ENCODE measurements at places on chromosomes 11 and 22.

GRCh38 chr11:42237701-42238235, 778.3 kb upstream of the LRRC4C start:
- DNase-seq: no peak

- DNase-seq: no peak
Observed at GRCh38 chr22:44369293-44369661, 56.5 kb upstream of the SHISAL1 start.

GRCh38 chr11:128048121-128048520, 539.2 kb downstream of the ETS1 start:
- DNase-seq: no peak

- no peak for DNase-seq
Observed at GRCh38 chr11:125342281-125342930, 153.7 kb downstream of the FEZ1 start.

DNA sequence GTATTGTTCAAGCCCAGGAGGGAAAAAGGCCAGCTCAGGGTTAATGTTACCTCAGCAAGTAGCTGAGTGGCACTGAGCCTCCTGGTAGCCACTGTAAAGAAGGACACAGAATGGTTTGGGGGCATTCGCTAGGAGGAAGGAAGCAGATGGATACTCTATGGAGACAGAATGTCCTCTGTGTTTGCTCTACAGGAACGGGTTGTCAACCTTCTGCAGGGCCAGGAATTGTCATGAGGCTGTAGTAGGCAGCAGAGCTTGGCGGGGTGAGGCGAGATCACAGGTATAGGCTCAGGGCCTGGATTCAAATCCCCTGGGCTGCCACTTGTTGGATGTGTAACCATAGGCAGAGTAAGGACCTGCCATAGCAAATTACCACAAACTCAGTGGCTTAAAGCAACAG, 3.0 kb upstream of the LRRC75B start:
- no peak for DNase-seq

Measured in activated naive CD8-positive, alpha-beta T cell treated with anti-CD3 and anti-CD28 coated beads, Interleukin-2, amount 50 U/mL, for 16 hours (primary cell).